ENCODE measurements at places on chromosomes 3 and 15.
A peak's percentile ranks its signal among the peaks of the same experiment; 100 is the strongest.

DNA sequence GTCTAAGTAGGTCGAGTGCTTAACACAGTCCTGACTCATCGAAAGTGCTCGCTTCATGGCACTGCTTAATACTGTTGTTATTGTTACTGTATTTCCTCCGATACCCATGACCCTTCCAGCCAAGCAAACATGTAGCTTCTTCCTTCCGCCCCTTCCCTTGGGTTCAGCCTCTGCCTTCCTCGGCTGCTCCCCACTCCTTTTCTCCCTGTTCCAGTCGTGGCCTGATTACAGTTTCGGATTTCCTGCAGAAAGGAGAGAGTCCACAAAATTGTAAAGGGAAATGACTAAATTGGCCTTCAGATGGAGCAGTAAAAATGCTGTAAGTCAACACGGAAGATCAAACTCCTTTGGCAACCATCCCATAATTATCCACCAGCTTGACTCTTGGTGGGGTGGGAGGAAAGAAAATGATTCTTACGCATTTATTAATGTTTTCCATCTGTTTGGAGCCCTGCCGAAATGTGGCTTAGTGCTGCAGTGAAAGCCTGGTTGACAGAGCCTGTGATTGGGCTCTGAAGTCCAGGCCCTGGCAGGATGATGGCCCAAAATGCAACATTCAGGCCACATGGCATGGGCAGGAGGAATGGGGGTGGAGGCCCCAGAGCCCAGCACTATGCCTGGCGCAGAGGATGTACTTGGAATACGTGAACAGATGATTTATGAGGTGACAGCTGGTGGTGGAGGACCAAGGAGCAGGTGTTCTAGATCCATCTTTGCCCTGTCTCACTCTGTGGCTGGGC lies 37.6 kb downstream of the FAM3D start:
- peak; percentile 16 for DNase-seq

- DNase-seq: no peak
Measured at GRCh38 chr3:86989006-86989405, 1.9 kb downstream of the VGLL3 start.

- DNase-seq: no peak
Measured at GRCh38 chr3:123105201-123106189, 38.7 kb downstream of the PDIA5 start.

GRCh38 chr3:39267631-39268548 lies 11.9 kb downstream of the CX3CR1 start:
- DNase-seq: no peak

DNA sequence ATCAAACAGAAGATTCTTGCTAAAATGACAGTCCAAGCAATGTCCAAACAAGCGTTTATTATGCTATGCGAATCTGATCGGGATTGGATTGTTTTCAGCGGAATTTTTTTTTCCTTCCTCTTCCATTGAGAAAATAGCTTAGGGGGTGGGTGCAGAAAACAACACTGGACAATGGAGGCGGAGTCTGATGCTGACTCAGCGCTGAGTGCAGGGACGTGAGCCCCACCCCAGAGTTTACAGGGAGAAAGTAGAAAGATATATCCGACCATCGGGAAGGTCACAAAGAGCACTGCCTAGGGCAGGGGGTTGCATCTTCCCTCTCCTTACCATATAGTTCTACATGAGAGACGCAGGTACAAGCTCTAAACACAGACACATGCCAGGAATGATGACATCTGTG lies 117.0 kb downstream of the FOXP1 start:
- no peak for DNase-seq

DNA sequence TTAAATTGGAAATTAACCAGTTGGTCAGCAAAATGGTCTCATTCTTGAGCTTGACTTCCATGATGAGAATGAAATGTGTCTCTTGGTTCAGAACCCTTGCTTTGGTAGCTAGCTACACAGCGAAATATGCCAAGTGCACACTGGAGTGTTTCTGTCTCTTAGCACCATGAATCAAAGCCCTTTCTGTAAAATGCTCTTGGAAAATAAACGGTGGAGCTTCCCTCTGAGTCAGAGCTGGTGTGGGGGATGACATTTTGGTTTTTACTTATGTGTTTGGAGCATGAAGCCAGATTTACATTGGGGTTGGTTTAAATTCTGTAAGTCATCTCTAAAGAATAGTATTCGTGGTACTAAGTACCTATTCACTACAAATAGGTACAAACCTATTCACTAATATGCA lies 85.1 kb upstream of the NANOGP8 start:
- DNase-seq: no peak

- DNase-seq: no peak
Measured at GRCh38 chr3:193214445-193214844, 26.6 kb upstream of the PLAAT1 start.
